Heart right ventricle (tissue), 16 donors: ENCODE measurements at places on chromosomes 1 and 21. TPM values are rescaled to one million over a fixed set of nuclear protein-coding genes. Genes with fewer than 3 reads are reported as not detected.

GRCh38 chr1:95111014-95111413, 6.1 kb upstream of the TLCD4 start:
- no peak for DNase-seq

Gene PROK1
- 0.19 TPM for total RNA-seq

DNA sequence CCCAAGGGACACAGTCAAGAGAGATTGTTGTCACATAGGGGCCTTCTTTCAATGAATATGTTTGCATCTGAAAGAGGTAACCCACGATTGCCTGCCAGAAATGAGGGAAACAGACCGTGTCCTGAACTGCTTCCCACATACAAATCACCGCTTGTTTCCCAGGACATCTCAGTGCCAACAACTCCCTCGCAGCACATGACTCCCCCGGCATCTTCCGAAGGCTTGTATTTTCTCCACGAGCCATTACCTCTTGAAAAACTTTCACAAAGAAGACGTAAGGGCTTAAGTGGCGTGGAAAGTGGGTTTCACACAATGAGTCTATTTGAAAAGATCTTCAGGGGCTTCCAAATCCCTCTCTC, 31.6 kb upstream of the PDE9A start:
- no peak for DNase-seq

DNA sequence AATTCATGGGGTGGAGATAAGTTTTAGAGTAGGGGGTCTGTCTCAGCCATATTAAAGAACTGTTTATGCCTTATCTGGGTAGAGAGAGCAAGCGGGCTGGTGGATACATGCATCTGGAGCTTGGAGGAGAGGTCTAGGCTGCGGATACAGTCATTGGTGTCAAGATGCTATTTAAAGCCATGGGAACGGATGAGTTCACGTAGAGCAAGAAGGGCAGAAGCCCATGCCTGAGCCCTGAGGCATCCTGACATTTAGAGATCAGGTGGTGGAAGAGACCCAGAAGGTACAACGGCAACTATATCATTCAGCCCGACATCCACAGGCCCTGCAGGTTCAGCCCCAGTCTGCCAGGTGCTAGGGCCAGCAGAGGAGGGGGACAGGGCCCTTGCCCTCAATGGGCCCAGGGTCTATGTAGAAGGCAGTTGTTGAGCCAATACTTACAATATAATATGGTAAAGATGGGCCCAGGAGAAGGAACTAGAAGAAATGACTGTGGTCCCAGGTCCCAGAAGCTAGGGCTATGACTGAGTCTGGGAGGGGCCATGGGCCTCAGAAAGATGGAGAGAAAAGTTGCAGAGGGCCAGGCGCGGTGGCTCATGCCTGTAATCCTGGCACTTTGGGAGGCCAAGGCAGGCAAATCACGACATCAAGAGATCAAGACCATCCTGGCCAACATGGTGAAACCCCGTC, 15.2 kb upstream of the CHI3L1 start:
- no peak for DNase-seq

- no peak for DNase-seq
Observed at GRCh38 chr1:101511202-101511891, 274.5 kb downstream of the S1PR1 start.

Gene CD1B
- 0.76 TPM for total RNA-seq

GRCh38 chr1:89762386-89762778, 58.5 kb upstream of the LRRC8D start:
- DNase-seq: no peak

Gene TRIM45
- 7.5 TPM for total RNA-seq

- DNase-seq: no peak
Observed at GRCh38 chr1:6245869-6246496, 2.0 kb downstream of the HES3 start.

GRCh38 chr21:42459082-42459460, 37.0 kb downstream of the RSPH1 start:
- no peak for DNase-seq

- no peak for DNase-seq
Observed at GRCh38 chr1:108570998-108571401, 11.1 kb downstream of the EEIG2 start.

Gene SEC16B
- total RNA-seq: 1.1 TPM

Gene ETV3L
- total RNA-seq: not detected

DNA sequence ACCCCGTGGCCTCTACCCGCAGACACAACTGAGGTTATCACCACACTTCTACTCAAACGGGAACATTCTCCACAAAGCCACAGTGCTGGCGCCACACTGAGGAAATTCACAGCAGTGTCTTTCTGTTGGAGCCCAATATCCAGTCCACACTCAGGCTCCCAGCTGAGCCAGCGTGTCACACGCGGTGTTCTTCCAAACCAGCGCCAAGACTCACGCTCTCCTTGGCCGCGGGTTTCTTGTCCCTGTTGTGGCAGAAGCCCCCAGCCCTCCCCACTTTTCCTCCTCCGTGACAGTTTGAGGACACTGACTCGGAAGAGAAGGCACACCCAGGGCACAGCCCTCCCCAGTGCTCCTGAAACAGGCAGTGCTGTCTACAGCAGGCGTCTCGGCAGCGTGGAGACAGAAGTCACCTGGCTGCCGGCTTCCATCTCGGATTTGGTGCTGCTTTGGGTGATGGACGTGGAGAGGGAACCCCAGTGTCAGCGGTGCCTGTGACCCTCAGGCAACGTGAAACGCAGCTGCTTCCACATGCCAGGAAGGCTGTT, 35.4 kb upstream of the AGPAT3 start:
- no peak for DNase-seq
